ENCODE measurements at places on chromosomes 2 and 18.

- no peak for DNase-seq
Measured at GRCh38 chr2:13193900-13194299, 477.2 kb downstream of the TRIB2 start.

DNA sequence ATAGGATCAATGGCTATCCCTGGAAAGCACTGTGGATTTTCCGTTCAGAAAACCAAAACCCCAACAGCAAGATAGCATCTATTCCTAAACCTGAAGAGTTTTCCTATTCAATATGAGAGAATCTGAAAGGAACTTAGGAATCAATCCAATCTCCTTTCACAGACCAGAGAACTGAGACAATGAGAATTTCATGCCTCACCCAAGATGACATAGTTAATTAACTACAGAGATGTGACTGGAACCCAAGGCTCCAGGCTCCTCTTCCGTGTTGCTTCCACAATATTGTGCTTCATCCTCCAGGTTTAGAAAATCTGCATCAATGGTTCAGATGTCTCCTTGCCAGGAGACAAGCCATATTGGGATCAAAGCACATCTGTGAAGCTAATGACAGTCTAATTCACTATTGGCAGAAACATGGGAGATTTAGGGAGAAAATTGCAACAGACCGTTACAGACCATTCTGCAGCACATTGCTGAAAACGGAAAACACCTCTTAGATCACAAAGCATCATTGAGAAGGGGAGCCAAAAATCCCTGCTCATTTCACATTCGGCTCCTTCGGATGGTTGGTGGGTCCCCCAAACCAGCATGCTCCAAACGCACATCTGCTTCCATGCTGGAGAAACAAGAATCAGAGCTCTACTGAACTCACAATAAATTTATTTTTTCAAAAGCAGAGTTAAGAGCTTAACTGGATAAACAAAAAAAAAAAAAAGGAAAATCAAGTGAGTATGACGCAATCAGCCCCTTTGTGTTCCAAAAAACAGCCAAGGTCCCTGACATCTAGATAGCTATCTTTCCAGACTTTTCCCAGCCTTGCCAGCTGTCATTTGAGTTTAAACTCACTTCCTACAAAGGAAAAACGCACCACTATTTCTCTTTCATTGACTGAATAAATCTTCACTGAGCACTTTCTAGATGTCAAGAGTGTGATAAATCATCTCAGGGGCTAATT lies 290.3 kb downstream of the C1D start:
- DNase-seq, result no peak

GRCh38 chr2:150332383-150332782 lies 155.1 kb downstream of the RND3 start:
- no peak for DNase-seq

DNA sequence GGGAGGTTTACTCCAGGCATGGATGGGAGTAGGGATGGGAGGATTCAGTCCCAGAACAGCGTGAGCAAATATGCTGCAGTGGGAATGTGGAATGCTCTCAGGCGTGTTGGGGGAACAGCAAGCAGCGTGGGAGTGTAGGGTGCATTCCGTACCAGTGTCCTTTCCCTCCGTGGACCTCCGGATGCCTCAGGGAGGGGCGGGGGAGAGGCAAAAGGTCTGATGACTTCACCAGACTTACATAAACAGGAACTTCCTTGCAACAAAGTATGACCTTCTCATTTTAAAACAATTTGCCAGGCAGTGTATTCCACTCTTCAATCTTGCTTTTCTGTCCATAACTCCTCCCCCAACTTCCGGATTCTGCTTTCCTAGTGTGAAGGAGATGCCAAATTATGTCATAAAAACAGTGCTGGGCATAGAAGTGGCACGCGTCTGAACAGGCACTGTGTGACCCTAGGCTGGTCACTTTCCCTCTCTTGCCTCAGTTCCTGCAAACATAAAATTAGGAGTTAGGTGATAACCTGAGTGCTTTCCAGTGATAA lies 36.9 kb downstream of the RPL37A start:
- no peak for DNase-seq

DNA sequence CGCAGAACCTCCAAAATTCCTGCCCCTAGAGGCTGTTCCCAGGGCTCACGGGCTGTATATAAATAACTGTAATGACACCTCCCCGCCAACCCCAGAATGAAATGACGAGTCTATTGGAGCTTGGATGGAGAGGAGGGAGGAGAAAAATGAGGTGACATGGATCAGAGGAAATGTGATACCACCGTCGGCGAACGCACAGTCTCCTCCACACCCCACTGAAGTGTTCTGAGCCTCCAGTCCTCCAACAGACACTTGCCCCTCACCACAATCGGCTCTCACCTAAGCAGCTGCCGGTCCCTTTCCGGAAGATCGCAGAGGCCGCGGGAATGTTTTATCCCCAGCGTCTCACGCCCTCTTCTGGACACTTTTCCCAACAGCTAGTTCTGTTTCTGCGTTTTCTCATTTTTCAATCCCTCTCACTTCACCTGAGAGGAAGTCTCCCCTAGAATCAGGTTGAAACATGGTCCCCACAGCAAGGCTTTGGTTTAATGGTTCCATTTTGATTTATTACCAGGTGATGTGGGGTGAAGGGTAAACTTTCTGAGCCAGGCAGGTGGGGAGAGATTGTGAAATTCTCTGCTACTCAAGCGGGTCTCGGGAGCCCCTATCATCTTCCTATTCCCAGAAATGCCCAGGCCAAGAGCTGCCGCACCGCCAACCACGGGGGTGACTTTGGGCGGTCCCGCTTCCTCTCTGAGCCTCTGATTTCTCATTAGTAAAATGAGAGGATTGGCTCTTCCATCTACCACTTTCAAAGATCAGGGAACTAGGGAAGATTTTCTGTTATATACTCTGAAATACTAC lies 9.1 kb upstream of the MYO5B start:
- DNase-seq, result peak; percentile 33

- peak; percentile 40 for DNase-seq
Measured at GRCh38 chr2:32357318-32358110, 691 bp downstream of the BIRC6 start.

- no peak for DNase-seq
Measured at GRCh38 chr2:154945984-154946383, 247.5 kb downstream of the KCNJ3 start.

DNA sequence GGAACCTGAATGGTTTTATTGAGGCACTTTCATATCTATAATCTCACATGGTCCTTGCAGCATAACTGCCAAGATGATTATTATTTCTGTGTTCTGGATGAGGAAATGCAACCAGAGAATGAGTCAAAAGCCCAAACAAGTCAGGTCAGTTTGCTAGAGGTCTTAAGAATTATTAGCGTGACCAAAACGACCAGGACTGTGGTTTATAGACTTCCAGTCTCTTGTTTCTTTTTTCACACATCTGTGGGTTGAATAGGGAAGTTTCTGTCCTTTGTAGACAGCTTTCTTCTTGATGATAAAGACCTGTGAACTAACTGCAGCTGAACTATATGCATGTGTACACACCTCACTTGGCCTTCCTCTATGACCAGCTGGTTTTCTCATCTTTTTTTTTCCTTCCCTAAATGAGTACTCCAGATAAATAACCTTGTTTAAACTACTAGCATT lies 13.9 kb downstream of the ADAM23 start:
- no peak for DNase-seq

GRCh38 chr2:223054193-223054781 lies 2.3 kb downstream of the KCNE4 start:
- DNase-seq, result no peak

All from natural killer cell (primary cell).